ENCODE measurements at places on chromosomes 2 and 18. TPM values are rescaled to one million over a fixed set of nuclear protein-coding genes. Genes with fewer than 3 reads are reported as not detected.

DNA sequence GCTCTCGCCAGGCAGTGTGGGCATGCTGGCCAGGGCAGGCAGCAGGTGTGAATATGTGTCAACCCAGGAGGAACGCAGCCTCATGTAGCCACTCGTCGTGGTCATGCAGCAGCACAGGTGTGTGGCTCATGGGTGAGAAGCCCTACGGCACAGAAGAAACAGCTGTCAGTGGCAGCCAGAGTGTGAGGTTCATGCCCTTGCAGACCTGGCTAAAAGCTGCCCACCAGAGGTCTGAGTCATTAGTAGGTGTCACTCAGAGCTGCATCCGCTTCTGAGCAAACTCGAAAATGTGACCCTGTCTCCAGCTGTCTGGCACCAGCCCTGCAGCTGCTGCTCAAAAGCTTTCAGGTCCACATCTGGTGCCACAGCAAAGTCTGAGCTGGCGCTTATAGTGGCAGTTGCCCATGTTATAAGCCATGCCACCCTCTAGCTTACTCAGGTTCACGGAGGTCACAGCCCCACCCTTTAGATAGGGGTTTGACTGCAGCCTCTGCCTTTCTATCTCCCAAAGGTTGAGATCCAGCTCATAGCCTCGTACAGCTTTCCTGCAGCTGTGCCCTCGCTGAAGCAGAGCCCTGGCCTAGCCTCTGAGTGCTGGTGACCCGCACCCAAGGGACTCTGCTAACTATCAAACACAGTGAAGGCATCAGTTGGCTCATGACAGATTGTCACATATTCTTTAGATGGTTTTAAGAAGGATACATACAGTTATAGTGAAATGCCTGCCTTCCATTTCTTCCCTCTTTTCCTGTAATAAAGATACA, 195.0 kb downstream of the CCDC102B start:
- no peak for DNase-seq

GRCh38 chr2:200847269-200847668, 17.2 kb downstream of the CLK1 start:
- no peak for DNase-seq

GRCh38 chr2:134623796-134624195, 95.0 kb downstream of the TMEM163 start:
- no peak for DNase-seq

DNA sequence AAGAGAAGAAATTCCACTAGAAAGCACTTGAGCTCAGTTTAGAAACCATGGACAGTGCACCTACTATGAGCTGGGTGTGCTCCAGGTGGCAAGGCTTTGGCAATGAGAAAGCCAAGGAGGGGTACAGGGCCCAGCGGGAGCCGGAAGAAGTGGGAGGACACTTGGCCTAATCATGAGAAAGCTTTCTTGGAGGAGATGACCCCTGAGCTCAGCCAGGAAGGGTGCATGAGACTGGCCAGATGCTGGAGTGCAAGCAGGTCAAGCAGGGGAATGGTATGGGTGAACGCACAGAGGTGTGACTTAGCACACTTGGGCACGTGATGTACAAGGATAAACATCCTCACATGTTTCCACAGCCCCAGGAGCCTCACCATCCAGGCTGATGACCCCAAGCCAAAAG, 97.2 kb upstream of the GLI2 start:
- no peak for DNase-seq

Gene HTRA2
- total RNA-seq = 56.3 TPM
